ENCODE measurements at places on chromosomes 2 and 18.

GRCh38 chr18:36405611-36406010, 108.1 kb downstream of the FHOD3 start:
- peak; percentile 14 for DNase-seq

- DNase-seq, result no peak
Observed at GRCh38 chr2:9419541-9419940, 3.8 kb downstream of the ITGB1BP1 start.

DNA sequence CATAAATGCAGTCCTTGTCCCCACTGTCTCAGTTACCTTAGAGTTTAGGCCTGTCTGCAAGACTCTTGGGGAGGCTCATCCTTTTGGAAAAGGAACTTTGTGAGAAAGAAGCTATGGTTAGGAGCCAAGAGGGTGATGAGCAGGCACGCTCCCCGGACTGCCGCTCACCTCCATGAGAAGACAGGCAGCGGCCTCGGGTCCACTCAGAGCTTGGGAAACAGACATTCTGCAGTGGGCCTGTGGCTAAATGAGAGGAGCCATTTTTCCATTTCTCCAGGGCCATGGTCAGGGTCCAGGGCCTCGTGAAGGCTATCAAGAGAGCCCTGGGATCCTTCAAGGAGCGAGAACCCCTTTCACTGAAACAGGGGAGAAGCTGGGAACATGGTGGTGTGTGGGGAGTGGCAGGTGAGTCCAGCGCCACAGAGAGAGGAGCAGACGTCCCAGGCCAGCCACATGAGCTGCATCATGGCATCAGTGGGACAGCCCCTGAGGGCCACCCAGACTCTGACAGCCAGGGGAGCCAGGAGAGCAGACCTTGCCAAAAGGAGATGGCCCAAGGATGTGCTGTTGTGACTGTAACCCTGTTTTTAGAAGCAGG, 4.0 kb upstream of the TEX51 start:
- no peak for DNase-seq

DNA sequence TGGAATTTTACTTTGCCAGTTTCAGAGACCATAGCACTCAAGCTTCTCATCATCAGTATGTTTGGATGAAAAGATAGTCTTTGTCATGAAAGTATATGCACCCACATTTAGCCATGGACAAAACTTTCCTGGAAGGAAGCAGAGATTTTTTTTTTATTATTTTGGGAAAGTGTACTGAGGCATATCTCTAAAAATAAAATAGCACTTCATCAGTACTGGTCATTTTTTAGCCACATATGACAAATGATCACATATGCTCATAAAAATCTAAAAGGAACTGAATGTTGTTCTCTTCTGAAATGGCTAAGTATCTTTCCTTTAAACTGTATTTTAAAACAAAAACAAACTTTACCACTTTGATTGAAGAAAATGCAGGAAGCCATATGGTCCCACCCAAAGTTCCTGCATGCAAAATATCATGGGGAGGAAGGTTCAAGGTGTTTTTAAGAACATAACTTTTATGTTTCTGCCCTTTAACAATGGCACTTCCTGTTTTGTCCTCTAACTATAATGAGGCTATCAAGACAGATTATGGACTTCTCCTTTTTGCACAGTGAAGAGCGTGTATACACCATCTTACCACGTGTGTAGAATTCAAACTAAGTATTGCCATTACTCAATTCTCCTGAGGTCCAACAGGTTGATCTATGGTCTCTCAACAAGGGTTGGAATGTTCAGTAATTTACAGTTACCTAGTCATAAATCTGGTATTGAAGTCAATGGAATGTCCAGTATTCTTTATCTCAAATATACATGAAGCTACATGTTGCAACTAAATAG, 77.1 kb upstream of the SLC39A10 start:
- no peak for DNase-seq

DNA sequence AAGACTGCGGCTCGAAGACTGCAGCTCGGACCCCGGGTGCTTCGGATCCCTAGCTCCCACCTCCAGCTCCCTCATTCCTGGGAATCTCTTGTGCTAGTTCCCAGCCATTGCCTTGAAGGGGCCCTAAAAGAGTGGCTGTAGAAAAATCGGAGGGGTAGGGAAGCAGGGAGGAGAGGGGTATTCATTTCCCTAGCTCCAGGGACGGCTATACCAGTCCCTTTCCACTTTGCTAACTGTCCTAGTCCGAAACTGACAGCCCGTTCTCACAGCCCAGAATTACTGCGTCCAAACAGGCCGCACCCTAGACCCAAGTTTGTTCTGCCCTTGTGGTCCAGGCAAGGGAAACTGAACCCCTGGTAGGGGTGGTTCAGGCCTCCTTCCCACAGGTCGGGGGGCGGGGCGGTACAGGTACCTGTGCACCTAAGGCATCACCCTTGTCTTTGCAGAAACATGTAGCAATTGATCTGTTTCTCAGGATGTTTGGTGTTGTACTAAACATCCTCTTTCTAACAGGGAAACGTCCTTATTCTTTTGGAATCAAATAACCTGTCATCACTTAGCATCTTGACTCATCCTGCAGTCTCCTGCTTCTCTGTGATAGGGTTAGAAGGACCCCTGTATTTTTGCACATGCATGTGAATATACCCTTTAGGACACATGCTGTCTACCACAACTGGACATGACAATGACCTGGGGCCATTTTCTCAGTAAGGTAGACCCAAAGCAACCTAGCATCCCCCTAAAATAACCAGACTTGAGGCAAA, 4.0 kb downstream of the EMX1 start:
- no peak for DNase-seq

GRCh38 chr2:108975613-108976435, 13.2 kb downstream of the EDAR start:
- DNase-seq, result no peak

DNA sequence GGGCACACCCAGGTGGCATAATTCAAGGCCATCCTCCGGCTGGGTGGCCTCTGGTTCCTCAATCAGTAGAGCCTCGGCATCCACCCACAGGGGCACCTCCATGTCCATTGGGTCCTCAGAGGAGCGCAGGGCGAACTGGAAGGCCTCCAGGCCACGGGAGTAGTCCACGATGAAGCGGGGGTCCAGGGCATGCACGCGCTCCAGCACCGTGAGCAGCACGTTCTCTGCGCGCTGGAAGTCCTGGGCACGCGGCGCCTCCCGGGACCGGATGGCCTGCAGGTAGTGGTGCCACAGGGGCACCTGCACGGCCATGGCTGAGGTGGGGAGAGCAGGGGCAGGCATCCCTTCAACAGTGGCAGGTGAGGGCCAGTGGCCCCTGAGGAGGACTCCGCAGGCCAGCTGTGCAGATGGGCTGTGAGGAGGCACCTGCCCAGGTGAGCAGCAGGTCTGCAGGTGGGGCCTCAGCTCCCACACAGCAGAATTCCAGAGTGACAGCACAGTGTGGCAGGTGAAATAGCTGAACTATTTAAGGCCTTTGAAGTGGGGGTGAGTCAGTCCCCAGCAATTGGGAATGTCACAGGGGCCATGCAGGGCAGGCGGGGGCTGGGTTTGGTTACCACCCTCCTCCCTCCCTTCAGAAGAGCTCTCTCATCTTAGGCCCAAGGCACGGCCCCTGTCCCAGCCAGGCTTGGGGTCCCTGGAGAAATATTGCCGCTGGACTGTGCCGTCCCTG, at the start of gene MAB21L4:
TSS of gene MAB21L4 (minus strand) at position 501 of the 733 bp plus-strand sequence. CDS start at position 342, 159 bp downstream.
- no peak for DNase-seq

GRCh38 chr18:14769381-14769780, 21.4 kb downstream of the ANKRD30B start:
- DNase-seq, result no peak

DNA sequence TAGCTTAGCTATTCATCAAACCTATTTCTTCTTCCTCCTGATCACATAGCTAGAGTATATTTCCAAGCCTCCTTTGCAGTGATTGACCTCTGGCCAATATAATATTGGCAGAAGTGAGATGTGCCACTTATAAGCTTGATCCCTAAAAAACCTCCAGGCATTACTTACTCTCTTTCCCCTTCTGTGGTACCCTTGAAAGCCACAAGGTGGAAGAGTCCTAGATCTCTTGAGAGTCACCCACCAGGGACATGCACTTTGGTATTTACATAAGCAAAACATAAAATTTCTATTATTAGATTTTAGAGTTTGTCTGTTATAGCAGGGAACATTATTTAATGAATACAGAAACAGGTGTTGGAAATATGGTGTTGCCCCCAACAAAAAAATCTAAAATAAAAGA, 112.0 kb downstream of the EXOC6B start:
- DNase-seq, result no peak

DNA sequence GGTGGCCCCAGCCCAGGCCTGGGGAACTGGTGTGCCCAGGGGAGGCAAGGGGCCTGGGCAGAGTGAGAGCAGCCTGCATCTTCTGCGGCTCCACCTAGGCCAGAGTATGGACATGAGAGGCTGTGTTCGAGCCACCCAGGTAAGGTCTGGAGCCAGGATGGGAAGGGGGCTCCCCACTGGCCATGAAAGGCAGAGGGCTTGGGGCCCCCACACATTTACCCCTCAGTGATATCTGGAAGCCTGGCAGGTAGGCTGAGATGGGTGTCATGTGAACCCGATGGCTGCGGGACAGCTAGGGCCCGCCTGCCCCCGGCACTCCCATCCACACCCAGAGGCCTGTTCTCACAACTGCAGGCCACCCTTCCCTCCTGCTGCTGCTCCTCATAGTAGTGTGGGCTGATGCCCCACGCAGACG, 13.2 kb downstream of the ADRA2B start:
- DNase-seq, result no peak

GRCh38 chr2:79723830-79724229, 211.0 kb downstream of the CTNNA2 start:
- peak; percentile 59 for DNase-seq

- no peak for DNase-seq
Observed at GRCh38 chr18:49845629-49846360, 32.5 kb upstream of the ACAA2 start.

- no peak for DNase-seq
Observed at GRCh38 chr2:104474716-104475115, 379.2 kb upstream of the POU3F3 start.

DNA sequence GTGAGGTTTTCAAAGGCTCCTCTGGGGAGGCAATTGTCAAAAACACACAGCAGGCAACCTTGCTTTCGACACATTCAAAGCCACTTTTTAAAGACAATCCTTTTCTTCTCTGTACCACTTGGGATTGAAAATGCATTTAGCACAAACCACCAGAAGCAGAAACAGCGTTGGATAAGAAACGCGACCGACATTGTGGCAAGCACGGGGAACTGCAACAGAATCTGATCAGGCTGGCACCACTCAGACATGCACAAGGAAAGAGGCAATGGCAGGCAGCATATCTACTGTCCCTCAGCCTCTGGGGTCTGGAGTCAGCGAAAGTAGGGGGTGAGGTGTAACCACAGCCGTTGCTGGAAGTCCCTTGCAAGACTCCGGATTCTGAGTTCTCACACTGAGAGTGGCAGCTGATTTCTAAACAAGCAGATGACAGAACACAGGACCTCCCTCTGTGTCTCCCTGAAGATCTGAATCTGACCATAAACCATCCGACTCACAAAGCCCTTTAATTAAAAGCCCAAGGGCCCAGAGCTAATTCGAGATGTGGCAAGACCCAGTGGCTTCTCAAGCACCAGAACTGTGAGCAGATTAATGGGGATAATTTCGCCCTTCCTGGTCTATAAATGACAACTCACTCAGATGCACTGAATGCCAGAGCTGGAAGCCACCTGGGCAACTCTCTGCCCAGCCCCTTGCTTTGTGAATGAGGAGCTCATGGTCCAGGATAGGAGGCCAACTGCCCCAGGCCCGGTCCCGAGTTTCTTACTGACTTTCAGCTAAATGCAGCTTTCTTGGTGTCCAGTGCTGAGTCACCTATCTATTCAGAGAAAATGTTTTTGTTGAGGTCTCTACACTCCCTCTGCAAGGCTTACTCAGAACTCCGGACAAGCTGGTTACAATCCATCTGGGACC, 29.6 kb downstream of the CYRIA start:
- DNase-seq, result no peak

- no peak for DNase-seq
Observed at GRCh38 chr18:13624563-13625237, 101.7 kb downstream of the FAM210A start.

- peak; percentile 1 for DNase-seq
Observed at GRCh38 chr18:5197032-5197434, at the start of gene AKAIN1. Gene AKAIN1 (minus strand): TSS chr18:5197257. CDS start chr18:5197053, 204 bp downstream.

GRCh38 chr2:190938771-190939335, 58.2 kb downstream of the GLS start:
- DNase-seq, result no peak

- no peak for DNase-seq
Observed at GRCh38 chr2:149645391-149645790, 57.8 kb upstream of the MMADHC start.

GRCh38 chr2:224208443-224208842, 169.4 kb upstream of the SERPINE2 start:
- no peak for DNase-seq

- no peak for DNase-seq
Observed at GRCh38 chr2:133489641-133490410, 78.4 kb downstream of the NCKAP5 start.

GRCh38 chr2:228735697-228736096, 535.4 kb downstream of the PID1 start:
- DNase-seq, result no peak

DNA sequence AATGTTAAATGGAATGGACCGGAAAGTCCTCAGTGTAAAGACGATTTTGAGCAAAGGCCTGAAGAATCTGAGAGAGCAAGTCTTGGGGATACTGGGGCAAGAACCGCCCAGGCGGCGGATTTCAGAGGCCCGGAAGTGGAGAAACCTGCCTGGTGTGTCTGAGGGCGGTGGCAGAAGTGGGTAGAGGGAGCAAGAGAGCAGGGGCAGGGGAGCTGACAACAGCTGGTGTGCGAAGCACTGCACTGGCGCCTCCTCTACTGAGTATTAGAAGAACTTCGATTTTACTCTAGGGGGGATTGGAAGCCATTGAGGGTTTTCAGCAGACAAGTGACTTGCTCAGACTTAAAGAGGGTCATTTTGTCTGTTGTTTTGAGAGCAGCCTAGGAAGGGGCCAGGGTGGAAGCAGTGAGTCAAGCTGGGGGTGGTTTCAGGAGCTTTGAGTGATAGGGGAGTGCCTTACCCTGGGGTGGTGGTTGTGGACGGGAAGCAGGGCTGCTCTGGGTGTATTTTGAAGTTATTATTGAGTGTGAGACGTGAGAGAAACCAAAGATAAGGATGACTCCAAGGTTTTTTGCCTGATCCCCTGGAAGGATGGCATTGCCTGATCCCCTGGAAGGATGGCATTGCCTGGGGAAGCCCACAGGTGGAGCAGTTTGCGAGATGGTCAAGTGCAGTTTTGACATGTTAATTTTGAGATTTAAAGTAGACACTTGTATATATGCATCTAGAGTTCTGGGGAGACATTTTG, 52.5 kb downstream of the ZNF236 start:
- DNase-seq, result no peak

DNA sequence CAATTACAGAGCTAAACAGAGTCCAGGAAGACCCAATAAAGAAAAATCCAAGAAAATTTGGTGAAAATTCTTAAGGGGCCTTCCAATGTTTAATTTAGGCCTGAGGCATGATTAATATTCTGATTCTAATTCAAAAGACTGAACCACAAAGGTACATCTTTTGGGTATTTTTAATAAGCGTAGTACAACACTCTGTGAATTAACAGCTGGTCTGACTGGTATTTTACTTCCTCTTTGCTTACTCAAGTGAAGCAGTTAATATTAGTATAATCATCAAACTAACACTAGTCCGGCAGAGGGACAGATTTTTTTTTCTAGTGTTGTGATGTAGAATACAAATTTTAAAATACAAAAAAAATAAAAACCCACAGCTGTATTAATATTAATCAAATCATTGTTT, 652.9 kb downstream of the NR4A2 start:
- no peak for DNase-seq

Measured in fibroblast of the conjunctiva (primary cell).